ENCODE measurements at places on chromosomes 12 and 14. TPM values are rescaled to one million over a fixed set of nuclear protein-coding genes. Genes with fewer than 3 reads are reported as not detected.

ABHD12B gene
- total RNA-seq, result not detected

- DNase-seq, result peak; percentile 85
Observed at GRCh38 chr12:31119192-31119802, 45.6 kb downstream of the DDX11 start.

ARMH4 gene
- total RNA-seq, result 0.73 TPM

- DNase-seq, result no peak
Observed at GRCh38 chr12:77031745-77032144, 33.6 kb downstream of the E2F7 start.

DNA sequence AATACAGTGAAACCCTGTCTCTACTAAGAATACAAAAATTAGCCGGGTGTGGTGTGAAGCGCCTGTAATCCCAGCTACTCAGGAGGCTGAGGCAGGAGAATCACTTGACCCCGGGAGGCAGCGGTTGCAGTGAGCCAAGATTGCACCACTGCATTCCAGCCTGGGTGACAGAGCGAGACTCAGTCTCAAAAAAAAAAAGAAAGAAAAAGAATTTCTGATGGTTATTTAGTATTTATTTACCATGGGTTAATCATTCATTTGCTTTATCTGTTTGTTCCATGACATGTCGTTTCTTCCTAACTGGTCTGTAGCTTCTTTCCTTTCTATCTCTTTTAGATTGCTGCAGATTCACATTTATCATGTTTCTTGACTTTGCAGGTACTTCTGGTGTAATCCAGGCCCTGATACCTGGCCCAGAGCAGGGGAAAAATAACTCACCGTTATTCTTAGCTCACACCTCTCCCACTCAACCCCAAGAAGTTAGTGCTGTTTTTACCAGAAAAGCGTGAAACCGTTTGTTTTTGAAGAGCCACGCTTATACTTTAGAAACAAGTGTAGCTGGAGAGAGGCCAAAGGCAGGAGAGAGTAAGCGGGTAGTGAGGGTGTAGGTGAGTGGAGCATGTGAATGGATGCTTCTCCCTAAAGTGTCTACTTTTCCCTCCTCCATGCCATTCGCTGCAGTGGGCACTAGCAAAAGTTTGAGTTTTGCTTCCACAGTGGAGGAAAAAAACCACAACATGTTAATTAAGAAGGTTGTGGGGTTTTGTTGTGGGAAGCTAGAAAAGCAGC, 45.4 kb downstream of the SRGAP1 start:
- DNase-seq, result no peak

STAC3 gene
- 5.6 TPM for total RNA-seq

- DNase-seq, result no peak
Observed at GRCh38 chr12:58930770-58931324, 10.5 kb upstream of the LRIG3 start.

GPRC5A gene
- 0.09 TPM for total RNA-seq

GRCh38 chr12:104534857-104535248, 78.1 kb downstream of the CHST11 start:
- no peak for DNase-seq

KCNC2 gene
- not detected for total RNA-seq

Data from spleen (tissue), 13 donors.